ENCODE measurements at places on chromosomes 2 and 18.

- DNase-seq = no peak
Observed at GRCh38 chr2:96699621-96700020, 40.2 kb downstream of the LMAN2L start.

- no peak for DNase-seq
Observed at GRCh38 chr2:74080346-74080745, 67.4 kb downstream of the BOLA3 start.

- DNase-seq = no peak
Observed at GRCh38 chr2:133518700-133519344, 49.4 kb downstream of the NCKAP5 start.

GRCh38 chr2:96074156-96074555 is 39.4 kb upstream of the GPAT2 start:
- no peak for DNase-seq

- no peak for DNase-seq
Observed at GRCh38 chr18:12017081-12017480, 35.8 kb downstream of the IMPA2 start.

- no peak for DNase-seq
Observed at GRCh38 chr2:9110346-9110884, 96.2 kb upstream of the ASAP2 start.

- no peak for DNase-seq
Observed at GRCh38 chr2:88481691-88482336, 29.3 kb upstream of the FOXI3 start.

- no peak for DNase-seq
Observed at GRCh38 chr2:160901613-160902012, 258.6 kb upstream of the TANK start.

GRCh38 chr2:4762951-4763376 is 929.2 kb upstream of the SOX11 start:
- DNase-seq = no peak

DNA sequence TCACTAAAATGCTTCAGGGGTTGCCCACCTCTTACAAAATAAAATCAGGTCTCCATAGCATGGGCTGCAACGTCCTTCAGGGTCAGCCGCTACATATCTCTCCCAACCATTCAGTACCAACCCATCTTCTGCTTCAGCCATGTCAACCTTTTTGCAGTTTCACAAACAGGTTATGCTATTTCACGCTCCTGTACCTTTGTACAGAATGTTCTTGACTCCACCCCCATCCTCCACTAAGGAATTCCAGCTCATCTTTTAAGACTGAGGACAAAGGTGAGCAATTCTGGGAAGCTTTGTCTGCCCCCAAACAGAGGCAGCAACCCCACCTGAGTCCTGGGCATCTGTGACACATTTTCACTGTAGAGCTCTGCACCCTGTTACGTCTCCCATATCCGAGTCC is 8.8 kb upstream of the EVA1A start:
- DNase-seq = no peak

DNA sequence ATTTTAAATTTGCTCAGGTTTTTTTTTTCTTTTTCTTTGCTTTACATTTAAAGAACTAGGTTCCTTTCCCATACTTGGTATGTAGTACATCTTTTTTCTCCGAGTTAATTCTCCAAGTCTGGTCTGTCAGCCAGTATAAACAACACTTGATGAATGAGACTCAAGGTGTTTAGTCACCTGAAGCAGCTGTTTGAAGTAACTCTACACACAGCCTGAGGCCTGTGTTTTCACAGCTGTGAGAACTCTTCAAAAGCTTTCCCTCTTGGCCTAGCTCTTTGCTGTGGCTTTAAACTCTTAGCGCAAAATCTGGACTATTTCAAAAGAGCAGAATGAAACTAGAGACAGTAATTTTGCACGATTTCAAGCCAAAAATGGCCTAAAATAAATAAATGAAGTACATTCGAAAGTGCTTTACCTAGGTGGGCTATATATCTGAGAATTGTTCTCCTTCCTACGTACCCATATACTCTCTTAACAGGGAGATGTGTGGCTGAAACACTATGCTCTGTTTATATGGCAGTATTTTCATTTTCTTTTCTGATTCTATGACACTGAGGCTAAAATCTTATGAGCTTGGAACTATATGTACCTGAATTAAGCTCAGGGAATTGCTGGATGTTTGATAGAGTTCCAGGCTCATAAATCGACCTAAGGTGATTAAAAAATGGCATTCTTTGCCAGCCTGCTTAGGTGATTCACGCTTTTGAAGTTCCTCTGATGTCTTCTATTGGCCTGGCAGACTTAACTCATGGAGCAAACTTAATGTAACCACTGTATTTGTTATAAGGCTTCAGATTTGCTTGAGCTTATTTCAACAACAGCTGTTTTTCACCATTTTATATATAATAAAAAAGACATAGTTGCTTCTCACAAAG is 1044.1 kb upstream of the ZEB2 start:
- DNase-seq = no peak

DNA sequence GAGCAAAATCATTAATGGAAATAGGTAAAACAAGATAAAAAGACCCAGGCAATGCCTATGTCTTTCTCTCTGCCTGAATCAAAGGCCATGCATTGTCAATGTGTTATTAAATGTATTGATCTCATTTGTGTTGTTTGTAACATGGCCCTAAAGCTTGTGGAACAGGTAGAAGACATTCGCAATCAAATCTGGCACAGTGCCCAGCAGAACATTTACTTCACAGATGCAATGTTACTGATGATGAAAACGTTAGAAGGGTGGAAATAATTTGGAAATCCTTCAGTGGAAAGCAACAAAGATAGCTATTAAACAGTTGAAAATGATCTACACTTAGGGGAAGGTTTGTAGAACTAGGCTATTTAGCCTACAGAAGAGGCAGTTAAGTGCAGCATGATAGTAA is 368.2 kb downstream of the EPHA4 start:
- no peak for DNase-seq

DNA sequence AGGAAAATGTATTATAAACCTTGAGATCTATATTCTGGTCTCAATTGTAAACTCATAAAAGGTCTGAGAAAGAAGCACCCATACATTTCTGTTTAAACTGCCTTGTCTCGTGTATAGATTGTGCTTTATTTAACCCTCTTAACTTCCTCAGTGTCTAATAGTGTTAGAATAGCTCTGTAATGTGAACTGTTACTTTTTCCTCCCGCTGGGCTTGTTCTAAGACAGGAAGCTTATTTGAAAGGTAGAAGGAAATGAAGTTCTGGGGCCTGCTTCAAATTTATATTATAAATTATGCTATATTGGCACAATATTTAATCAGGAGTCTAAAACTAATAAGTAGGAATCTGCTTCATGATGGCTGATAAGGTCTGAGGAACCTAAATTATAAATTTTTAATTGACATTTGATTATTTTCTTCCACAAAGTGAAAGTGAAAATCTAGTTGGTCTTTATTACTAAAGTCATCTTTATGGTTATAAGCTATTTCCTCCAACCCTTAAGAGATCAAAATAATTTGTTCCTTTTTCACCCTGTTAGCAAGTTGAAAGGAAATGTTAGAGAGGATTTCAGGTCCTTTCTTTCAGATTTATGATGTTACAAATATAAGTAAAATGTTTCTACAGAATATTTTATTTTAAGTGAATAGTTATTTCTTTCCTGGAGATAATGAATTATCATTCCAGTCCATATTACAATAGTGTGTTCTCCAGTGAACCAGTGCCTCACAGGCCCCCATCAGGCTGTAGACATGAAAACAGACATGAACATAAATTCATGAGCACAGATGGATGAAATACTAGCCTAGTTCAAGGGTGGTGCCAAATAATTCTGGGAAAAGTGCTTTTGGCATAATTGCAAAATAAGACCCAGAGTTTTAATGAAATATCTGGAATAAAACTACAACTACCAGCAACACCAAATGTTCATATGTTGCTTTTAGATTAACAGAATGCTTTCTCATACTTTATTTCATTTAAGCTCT is 7.9 kb downstream of the MFSD6 start:
- DNase-seq = no peak

DNA sequence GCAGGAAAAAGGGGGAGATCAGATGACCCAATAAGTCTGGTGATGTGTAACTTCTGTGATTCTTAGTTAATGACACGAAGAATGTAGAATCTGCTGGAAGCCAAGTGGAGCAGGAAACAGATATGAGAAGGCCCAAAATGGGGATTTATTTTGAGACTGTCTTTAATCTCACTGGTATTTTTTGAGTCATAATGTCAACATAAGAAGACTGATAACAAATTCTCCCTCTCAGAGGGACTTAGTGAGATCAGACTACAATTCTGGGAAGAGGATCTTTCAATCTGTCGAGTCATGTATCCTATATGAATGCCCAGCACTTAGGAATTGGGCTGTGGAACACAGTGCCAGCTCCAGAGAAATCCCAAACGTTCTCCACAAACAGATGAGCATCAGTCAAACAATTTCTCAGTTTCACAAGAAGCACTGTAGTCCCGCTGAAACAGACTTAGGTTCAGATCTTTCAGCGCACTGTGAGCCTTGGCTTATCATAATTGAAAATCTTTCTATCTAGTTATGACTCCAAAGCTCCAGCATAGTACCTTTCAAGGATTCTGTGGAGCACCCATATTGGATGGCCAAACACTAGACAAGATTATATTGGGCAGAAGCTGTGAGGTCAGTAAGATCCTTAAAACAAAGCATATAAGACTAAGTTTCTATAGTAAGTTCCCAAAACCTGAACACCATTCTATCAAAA is 738.2 kb downstream of the LRP1B start:
- no peak for DNase-seq

- DNase-seq = no peak
Observed at GRCh38 chr2:40339026-40339425, 112.9 kb downstream of the SLC8A1 start.

DNA sequence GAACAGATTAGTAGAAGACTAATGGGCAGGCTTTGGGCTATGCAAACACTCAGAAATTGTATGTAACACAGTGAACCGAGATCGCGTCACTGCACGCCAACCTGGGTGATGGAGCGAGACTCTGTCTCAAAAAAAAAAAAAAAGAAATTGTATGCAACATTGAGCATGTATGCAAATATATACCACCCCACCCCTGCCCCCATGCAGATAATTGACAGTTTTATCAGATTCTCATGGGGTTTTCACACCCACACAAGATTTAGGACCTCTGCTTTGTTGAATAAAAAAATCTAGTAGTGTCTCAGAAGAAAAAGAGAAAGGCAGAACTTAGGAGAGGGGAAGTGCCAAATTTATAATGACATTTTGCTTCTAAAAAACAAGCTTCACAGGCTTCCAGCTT is 131.6 kb upstream of the FN1 start:
- DNase-seq = no peak

- DNase-seq = no peak
Observed at GRCh38 chr2:37550190-37550589, 121.3 kb downstream of the CDC42EP3 start.

GRCh38 chr18:13500227-13500865 is 226.0 kb downstream of the FAM210A start:
- no peak for DNase-seq

- DNase-seq = no peak
Observed at GRCh38 chr2:219522111-219523030, 8.1 kb downstream of the ASIC4 start.

- no peak for DNase-seq
Observed at GRCh38 chr18:79774111-79774510, 23.6 kb upstream of the KCNG2 start.

- no peak for DNase-seq
Observed at GRCh38 chr2:168889635-168890005, 610 bp downstream of the SPC25 start.

DNA sequence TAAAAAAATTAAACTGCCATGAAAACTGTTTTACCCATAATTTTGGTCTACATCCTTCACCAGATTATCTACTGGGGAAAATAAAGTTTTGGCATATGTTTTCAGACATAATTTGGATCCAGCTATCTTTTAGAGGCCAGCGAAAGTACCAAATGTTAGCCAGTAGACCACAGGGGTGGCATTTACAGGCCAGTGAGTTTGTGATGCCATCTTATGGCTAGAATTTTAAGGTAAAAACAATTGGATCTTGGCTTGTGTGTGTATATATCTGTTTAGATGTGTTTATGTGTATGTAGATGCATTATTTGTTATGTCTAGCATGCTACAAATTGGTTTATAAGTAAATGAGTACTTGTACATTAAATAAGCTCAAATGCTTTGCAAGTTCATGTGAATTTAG is 322.6 kb downstream of the ASXL3 start:
- no peak for DNase-seq

GRCh38 chr2:161419638-161420190 is 3.6 kb downstream of the TBR1 start:
- no peak for DNase-seq

DNA sequence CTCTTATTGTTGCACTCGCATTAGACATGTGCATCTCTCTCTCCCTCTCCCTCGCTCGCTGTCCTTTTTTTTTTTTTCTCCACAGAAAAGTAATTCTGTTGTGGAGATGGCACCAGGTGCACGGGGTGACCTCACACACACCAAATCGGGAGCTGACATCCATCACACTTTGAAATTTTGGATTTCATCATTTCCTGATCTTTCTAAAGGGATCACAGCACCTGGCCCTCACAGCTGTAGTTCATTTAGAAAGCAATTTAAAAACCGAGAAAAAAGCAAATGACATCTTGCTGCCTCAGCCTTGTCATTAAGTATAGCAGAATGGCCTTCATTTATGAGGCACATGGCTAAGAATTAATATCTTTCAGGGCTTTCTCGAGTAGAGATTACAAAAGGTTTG is 717.2 kb downstream of the RNF144A start:
- DNase-seq = no peak

- no peak for DNase-seq
Observed at GRCh38 chr2:88709181-88709631, 17.7 kb downstream of the RPIA start.
